Activated T-cell treated with anti-CD3 and anti-CD28 coated beads, Interleukin-2, amount 50 U/mL, for 24 hours (primary cell): ENCODE measurements at places on chromosomes 12 and 14.
A peak's percentile ranks its signal among the peaks of the same experiment; 100 is the strongest.

DNA sequence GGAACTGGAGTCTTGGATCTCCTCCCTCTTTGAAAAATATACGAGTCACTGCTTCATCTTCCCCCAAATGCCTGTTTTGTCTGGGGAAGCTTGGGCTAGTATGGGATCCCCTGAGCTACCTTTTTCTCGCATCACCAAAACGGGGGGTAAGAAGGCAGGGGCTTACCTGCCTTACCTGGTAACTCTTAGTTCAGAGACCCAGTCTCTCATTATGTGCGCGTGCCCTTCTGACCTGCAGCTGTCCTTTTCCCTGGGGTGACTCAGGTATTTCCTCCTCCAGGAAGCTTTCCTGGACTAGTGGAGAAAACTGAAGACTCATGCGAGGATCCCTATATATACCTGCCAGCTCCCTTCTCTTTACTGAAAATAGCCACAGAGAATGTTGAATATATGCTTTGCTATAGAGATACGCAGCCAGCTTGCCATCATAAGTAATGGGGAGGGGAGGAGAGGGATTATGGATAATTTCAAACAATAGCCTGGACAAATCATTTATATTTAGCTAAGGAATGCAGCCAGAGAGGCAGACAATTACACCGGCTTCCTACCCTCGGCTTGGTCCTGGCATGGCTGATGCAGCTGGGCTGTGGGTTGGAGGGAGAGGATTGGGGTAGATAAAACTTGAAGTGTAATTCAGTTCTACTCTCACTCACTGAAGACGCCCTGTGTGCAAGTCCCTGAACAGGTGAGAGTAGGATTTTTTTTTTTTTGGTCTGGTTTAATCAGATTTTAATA lies 1.1 kb downstream of the TSPAN9 start:
- no peak for DNase-seq

GRCh38 chr12:75047885-75048525 lies 161.6 kb downstream of the KCNC2 start:
- DNase-seq, result no peak

DNA sequence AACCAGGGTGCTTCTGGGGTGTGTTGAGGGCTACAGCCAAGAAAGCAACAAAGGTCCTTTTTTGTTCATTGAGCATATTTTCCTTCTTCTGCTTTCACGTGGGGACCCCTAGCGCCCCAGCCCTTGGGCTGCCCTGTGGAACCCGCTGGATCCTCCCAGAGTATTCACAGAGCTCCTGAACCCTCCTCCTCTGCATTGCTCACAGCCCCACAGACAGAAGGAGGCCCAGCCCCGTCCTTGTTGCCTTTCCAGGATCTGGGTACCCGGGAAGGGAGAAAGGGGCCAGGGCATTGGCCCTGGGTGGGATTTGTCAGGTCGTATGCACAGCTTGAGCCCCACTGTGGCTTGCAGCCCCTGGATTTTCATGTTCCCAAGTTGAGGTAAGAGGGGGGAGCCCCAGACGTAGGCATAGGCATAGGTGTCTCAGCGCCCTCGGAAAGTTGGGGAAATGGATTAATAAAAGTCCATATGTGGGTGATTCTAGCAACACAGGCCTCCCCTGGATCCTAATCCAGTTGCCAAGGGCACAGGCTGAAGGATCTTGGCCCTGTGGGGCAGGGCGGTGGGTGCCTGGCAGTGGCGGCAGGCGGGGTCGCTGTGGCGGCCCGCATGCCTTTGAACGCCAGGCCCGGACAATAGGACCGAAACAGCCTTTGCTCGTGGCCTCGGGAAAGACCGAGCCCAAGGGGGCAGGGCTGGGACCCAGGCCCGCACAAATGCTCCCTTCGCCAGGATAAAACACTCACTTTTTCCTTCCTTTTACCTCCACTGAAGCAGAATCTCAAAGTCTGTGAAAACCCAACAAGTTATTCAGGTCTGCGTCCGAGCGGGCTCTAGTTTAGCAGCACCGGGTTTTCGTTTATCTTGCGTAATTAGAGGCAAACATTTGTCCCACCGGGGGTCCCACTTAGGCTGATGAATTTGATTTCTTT lies 3.0 kb upstream of the HOXC10 start:
- no peak for DNase-seq

DNA sequence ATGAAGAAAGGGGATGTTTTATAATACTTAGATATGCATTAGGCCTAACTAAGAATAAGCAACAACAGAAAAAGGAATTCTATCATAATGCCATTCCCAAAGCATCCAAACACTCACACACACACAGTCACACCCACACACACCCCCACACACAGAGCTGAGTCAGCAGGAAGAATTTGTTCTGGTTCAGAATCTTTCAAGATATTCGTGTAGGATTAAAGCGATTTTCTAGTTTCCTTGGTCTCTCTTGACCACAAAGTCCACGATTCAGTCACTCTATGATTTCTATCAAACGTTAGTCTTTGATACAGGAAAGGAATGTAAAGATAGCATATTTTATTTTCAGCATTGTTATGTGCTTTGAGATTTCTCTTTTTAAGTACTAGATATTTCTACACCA lies 382.6 kb upstream of the DCN start:
- no peak for DNase-seq

GRCh38 chr14:53306911-53307310 lies 153.8 kb upstream of the DDHD1 start:
- no peak for DNase-seq

DNA sequence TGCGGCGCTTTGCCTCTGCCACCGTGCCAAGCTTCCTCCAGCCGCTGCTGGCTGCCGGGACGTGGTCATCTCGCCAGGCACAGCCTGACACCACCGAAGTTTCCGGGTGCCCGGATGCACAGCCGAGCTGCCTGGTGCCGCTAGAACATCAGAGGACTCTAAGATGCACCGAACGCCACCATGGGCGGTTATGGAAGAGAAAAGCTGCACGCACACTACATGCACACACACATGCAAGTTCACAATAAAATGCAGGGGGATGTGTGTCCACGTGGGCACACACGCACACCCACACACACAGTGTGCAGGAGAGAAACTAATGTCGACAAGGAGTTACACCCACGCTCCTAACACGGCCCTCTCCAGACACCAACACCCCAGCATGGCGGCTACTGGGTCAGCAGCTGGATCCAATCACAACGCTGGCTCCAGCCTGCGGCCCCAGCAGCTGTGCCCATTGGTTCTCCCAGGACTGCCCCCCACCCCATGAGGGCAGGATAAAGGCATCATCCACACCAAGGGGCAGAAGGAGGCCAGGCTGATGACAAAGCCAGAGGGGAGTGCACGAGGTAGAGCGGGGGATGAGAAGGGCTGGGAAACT lies 82.7 kb downstream of the BCL11B start:
- DNase-seq, result peak; percentile 73

DNA sequence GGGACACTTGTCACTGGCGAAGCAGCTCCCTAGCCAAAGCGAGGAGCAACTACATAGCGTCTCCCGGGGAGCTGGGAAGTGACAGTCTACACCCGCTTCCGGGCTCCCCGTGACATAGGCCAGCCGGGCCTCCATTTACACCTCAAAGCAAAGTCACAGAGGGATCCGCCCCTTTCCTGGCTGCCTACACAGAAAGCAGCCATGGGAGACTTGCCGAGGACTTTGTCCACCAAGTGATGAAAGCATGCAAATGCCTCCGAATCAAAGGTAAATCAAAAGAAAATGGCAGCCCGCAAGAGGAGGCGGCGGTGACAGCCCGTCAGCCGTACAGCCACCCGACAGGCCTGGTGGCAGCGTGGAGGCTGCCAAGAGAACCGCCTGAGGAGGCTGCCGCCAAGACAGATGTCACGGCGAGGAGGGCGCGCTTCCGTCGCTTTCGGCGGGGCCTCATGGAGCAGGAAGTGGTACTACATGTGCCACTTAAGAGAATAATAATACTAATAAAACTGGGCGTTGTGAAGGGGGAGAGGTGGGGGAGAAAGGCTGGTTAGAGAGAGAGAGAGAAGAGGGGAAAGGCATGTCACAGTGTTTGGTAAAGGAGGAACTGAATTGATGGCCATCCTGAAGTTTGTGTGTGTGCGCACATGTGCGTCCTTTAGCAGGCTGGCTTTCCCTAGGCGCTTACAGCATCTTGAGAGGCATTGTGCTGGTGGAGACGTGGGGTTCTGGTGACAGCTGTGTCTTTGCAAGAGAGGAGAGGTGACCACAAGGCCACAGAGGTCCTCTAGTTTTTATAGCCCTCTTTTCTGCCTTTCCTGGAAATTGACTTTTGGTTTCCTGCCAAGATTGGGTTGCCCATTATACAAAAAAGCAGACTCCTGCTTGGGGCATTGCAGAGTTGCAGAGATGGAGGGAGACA lies 661.7 kb downstream of the VRK1 start:
- peak; percentile 87 for DNase-seq

- DNase-seq, result no peak
Measured at GRCh38 chr12:912466-913235, 36.8 kb downstream of the RAD52 start.

DNA sequence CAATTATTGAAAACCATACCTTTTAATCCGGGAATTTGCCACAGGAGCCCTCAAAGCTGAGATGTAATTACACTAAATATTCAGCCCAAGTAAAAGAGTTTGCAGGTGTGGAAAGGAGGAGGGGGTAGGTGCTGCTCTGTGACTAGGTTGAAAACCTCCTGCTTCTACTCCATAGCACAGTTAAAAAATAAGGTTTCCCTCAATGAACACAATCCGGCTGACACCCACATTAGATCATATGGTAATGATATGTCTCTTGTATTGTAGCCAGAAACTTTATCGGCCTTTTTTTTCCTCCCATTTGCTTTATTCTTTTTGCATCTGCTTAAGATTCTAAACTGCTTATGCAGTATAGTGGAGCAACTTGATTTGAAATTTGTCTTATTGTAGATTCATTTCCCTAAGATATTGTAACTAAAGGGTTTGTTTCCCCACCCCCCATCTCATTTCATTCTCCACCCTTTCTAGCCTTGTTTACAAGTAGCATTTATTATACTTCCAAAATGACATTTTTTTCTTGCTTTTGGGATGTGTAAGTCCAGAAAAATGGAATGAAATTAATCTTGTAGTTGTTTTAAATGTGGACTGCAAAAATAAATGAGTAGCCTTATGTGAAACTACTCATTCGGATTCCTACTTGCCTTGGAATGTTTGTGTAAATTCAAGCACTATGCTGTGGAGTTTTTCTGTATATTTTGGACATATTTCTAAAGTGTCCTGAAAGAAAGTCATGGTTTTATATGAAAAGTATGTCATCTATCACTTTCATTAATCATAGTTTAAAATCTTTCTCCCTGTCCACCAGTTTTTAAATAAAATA lies at the start of gene DCN:
Gene DCN, minus strand, starts transcription at position 182 of the 820 bp plus-strand sequence. CDS start 4,265 bp downstream, outside the sequence.
- DNase-seq, result no peak
